Suppressor macrophage treated with lipopolysaccharide for 1 hour (primary cell): ENCODE measurements at places on chromosomes 1 and 21.

DNA sequence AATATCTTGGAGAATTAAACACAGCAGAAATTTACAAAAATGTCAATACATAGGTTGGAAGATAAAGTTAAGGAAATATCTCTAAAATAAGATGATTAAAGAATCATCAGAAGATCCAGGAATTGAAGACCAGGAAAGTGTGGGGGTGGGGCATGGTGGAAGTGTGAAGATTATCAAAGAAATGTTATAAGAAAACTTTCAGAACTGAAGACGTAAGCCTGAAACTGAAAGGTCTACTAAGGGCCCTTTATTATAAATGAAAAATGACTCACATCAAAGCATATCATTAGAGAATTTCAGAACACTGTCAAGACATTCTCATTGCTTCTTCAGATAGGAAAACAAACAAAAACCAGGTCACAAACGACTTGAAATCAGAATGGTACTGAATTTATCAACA, 92.4 kb upstream of the DPT start:
- DNase-seq: no peak

DNA sequence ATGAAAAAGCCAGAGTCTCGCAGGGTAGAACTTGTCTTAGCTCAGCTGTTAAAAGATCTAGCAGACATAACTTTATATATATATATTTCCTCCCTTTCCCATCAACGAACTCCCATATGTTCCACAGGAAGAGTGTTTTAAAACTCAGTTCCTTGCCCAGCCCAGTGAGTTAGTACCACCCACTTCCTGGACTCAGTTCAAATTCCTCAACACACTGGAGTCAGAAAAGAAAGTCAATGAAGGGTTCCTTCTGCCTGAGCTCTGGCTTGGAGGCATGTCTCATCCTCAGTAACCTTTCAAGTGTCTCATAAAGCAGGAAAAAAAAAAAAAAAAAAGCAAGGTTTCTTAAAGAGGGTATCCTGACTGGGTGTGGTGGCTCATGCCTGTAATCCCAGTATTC, 15.6 kb downstream of the TPM3 start:
- peak; percentile 58 for DNase-seq

- DNase-seq: peak; percentile 68
Measured at GRCh38 chr1:46370214-46370633, 23.9 kb upstream of the FAAH start.

DNA sequence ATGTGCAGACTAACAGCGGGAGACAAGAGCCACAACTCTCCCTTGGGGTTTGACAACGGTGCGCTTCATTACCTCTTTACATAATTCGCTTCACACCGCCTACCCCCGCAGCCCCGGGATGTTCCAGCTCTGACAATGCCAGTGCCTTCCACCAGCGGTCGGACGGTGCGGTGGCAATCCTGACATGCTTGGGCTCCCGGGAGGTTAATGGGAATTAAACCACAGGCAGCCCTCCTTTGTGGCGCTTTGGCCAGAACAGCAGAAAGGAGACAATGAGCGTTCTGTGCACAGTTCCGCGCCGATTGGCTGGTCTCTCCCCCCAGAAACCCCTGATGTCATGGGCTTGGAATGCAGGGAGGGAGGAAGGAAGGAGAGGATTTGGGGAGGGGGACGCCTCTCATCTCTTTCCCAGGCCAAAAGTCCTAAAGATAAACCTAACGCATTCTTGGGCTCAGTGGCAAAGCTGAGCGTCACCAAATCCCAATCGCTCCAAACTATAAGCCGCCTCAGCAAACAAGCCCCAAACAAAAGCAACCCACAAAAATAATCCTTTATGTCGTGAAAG, 1.3 kb downstream of the CNN3 start:
- peak; percentile 3 for DNase-seq

DNA sequence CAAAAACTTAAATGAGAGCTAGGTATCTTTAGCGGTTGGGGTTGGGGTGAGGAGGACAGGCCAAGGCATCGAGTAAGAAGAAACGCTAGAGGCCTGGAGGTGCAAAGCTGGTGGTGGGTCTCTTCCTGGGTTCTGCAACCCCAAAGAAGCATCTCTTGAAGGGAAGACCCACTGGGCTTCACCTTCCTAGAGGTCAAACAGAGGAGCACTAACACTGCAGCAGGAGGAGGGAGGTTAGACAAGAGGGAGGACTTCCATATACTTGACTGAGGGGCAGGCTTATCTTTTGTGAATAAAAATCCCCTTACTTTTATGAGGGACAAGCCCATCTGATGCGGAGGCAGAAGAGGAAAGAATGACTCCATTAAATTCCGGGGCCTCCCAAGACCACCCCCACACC, 2.5 kb downstream of the MEX3A start:
- DNase-seq: no peak

- no peak for DNase-seq
Measured at GRCh38 chr1:6657138-6657537, 32.5 kb downstream of the THAP3 start.

DNA sequence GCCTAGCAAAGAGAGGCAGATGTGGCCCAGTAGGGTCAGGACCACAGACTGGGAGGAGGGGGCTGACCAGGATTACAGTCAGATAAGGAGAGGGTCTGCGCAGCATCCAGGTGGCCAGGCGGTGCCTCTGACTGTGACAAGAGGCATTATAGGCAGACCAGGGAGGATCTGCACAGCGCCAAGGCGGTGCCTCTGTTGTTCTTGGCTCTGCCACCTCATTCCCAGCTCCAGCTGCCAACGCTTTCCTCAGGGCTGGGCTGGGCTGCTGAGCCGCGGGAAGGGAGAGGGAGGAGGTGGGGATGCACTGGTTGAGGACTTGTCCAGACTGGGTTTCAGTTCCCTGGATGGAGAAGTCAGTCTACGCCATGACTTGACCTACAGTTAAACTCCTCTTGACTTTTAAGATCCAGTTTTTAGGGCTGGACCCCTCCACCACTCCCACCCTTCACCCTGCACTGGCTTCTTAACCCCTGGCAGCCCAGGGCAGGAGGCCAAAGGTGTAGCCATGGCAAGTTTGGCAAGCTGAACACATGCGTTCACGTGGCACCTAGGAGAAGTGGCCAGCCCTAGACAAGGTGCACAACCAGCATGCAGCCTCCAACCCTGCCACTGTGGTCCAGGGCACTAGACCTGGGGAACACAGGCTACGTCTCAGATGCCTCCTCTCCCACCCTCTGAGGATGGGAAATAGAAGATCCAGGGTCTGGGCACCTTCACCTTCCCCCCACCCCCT, 4.5 kb upstream of the CRABP2 start:
- no peak for DNase-seq

DNA sequence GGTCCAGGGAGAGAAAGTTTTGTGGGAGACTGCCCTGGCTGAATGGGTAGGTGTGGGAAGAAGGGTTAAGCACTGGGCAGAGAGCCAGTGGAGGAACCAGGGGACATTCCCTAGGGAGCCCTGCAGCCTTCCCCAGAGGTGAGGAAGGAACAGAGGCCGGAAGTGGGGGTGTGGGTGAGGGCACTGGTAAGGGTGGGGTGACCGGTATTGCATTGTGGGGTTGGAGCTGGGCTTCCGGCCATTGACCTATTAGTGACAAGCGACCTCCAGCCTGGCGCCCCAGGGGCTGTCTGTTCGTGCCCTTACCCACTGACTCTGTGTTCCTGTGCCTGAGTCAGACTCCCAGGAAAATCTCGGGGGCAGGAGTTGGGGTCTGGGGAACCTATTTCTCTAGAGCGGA, 3.5 kb upstream of the TSPAN1 start:
- DNase-seq: no peak
